ENCODE measurements at places on chromosomes 12 and 14.

DNA sequence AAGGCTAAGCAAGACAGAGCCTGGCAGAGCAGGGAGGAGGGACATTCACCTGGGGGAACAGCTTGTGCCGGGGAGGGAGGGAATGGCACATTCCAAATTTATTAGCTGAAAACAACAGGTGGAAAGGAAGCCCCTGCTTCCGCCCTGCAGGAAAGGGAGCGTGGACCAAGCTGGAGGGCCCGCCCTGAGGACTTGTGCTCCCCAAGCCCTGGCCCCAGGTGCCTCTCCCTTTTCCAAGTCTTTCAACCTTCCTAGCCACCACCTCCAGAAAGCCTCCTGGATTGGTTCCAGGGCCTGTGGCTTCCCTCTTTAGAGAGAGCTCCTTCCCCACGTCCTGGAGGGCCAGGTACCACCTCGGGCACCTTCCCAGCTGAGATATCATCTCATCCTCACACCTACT is 2.7 kb downstream of the DEGS2 start:
- DNase-seq, result no peak

GRCh38 chr14:100930270-100930669 is 26.7 kb upstream of the RTL1 start:
- no peak for DNase-seq

DNA sequence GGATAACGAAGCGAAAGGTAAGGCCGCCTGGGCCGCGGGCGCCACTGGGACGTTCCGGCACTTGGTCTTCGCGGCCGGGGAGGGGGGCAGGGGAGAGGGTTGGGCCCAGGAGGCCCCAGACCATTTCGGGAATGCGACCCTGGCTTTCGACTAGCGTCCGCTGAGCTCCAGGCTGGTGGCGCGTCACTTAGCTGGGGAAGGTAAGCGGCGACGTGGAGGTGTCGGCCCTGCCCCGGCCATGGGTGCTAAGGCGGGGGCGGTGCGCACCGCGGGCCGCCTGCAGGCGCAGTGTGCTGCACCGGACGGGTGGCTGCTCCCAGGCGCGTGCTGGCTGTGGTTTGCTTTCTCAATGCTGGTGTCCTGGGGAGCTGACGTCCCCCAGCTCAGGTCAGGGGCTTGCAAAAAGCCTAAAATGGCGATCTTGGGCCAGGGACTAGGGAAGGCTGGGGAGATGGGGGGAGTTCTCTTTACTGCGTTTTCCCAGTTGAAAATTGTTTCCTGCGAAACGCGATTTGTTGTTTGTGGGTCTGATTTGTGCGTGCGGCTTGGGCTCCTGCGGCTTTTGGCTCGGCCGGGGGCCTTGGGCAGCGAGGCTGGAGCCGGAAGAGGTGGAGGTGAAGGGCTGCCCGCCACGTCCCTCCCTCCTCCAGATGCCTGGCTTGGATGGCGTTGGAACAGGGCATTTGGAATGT is 1.2 kb downstream of the HOXC10 start:
- no peak for DNase-seq

- DNase-seq, result no peak
Measured at GRCh38 chr14:23569443-23570151, 2.0 kb upstream of the AP1G2 start.

DNA sequence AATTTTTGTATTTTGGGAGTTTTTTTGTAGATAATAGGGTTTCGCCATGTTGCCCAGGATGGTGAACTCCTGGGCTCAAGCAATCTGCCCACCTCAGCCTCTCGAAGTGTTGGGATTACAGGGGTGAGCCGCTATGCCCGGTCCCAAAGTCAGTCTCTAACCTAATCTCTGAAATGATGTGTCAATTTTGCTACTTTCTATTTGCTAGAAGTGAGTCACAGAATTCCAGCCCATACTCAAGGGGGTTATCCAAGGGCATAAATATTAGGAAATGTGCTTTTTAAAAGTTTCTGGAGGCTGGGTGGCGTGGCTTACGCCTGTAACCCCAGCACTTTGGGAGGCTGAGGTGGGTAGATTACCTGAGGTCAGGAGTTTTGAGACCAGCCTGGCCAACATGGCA is 40.5 kb downstream of the RESF1 start:
- DNase-seq, result no peak

DNA sequence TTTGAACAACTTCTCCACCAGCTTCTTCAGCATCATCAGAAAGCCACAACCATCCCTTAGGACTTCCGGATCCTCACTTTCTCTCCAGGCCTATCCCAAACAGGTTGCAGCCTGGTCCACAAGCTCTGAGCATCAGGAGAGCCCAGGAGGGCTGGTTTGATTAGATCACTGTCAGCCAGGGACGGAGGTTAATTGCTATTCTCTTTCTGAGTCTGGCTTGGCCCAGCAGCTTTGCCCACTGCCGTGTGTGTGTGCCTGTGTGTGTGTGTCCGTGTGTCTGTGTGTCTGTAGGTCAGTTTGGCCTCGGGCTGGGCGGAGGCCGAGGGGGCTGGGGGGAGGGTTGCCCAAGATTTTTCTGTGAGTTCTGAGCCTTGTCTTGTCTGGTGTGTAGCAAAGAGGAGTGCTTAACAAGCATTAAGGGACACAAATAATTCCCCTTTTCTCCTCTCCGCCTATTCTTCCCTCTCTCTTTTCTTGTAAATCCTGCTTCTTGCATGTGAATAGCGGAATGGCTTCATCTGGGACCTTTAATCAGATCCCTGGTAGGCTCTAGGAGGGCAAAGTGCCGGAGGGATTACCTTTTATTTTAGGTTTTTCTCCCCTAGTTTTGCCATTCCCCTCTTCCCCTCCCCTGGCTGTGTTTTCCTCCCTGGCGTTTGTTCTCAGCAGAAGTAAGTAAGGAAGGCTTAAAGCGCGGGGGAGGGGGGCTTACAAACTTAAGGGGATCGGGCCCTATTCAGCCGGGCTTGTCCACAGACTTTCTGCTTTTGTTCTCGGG is 138.2 kb upstream of the LHX5 start:
- DNase-seq, result no peak

DNA sequence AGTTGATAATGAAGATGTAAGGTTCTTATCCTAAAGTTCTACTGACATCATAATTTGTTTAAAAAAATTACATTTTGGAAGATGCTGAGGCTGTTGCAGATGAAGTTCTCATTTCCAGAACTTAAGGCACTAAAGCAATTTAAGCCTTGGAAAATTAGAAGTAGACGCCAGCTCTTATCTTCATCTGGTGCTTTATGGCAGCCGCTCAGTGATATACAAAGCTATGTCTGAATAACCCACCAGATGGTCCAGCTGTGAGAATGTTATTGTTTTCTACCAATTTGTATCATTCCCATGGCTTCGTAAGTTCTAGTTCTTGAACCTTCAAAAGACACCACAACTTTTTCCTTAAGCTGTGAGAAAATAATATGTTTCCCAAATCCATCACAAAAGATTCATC is 212.1 kb upstream of the ARID2 start:
- DNase-seq, result no peak

DNA sequence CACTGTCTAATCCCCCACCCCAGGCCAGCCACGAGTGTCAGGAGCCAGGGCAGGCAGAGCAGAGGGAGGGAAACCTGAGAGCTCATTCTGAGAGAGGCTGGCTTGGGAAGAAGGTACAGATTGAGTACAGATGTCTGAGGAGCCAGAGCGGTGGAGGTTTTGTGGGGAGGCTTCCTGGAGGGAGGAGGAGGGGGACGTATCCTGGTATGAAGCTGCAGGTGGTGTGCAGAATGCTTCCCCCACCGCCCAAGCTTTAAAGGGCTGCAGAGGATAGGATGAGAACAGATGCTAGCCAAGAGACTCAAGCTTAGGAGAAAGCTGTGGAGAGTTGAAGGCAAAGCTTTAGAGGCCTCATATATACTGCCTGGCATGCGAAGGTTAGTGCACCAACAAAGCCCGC is 3.2 kb upstream of the TAMALIN start:
- DNase-seq, result no peak

DNA sequence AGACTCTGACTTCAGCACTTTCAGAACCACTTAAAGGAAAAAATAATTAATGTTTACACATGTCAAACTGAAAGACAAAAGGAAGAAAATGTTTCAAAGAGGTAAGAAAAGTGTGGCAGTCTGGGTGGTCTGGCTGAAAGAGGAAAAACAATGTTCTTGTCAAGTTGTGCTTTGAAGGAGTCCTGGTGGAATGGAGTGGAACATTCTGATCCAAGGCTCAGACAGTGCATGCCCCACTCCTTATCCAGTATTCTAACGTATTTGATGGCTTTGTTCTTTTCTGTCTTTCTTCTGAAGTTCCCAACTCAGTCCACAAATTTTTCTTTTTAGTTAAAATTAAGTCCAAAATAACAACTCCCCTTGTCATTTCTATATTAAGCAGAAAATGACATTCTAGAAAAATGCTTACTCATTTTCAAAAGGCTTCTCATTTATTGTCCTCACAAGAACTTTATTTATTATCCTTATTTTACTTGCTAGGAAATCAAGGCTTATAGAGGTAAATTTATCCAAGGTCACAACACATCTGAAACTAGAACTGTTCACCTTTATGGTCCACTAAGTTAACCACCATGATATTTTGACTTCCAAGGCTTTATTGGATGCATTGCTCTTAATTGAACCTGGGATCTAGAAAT is 121.7 kb upstream of the NAP1L1 start:
- DNase-seq, result no peak

GRCh38 chr12:51798501-51798900 is 50.0 kb downstream of the FIGNL2 start:
- DNase-seq, result no peak

GRCh38 chr14:21163871-21164291 is 8.0 kb upstream of the OR5AU1 start:
- DNase-seq, result no peak

- DNase-seq, result no peak
Measured at GRCh38 chr12:89349814-89350213, 2.5 kb downstream of the DUSP6 start.

DNA sequence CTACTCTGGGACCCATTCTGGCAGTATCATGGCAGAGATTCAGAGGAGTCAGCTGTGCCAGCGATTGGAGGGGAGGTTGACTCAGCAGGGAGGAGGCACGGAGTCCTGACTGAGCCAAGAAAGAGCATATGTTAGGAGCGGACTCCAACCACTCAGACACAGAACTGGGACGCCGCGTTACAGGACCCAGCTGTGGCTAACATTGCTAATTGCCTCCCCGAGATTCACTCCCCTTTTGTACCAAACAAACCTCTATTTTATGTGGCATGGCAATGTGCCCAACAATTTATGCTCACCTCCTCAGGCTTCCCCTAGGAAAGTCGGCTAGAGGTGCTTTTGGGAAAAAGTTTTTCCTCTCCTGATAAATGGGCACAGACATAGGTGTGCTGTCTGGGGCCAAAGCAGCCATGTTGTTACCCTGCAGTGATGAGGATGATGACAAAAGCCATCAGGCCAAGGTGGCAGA is 15.2 kb upstream of the CLIP1 start:
- no peak for DNase-seq

GRCh38 chr12:84336231-84336630 is 576.4 kb downstream of the SLC6A15 start:
- no peak for DNase-seq

- no peak for DNase-seq
Measured at GRCh38 chr12:121133838-121134237, 1.2 kb downstream of the P2RX7 start.

- no peak for DNase-seq
Measured at GRCh38 chr14:50047274-50047676, 69.1 kb downstream of the VCPKMT start.

- no peak for DNase-seq
Measured at GRCh38 chr12:5096241-5096924, 52.7 kb downstream of the KCNA5 start.

DNA sequence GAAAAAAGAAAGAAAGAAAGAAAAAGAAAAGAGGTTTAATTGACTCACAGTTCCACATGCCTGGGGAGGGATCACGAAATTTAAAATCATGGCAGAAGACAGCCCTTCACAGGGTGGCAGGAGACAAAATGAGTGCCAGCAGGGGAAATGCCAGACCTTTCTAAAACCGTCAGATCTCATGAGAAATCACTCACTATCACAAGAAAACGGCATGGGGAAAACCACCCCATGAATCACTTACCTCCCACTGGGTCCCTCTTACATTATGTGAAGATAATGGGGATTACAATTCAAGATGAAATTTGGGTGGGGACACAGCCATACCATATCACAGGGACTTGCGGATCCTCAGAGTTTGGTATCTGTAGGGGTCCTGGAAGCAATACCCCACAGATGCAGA is 16.3 kb upstream of the EGLN3 start:
- no peak for DNase-seq

Data from T-helper 17 cell (primary cell).